ENCODE measurements at places on chromosomes 7 and 10.
A peak's percentile ranks its signal among the peaks of the same experiment; 100 is the strongest.

GRCh38 chr10:122510736-122511135, 49.4 kb downstream of the HTRA1 start:
- DNase-seq, result no peak

GRCh38 chr10:75146780-75147179, 35.3 kb downstream of the SAMD8 start:
- DNase-seq, result no peak

- no peak for DNase-seq
Measured at GRCh38 chr10:125773687-125774543, 1.7 kb downstream of the MMP21 start.

GRCh38 chr10:124130198-124130900, 37.0 kb upstream of the CHST15 start:
- no peak for DNase-seq

DNA sequence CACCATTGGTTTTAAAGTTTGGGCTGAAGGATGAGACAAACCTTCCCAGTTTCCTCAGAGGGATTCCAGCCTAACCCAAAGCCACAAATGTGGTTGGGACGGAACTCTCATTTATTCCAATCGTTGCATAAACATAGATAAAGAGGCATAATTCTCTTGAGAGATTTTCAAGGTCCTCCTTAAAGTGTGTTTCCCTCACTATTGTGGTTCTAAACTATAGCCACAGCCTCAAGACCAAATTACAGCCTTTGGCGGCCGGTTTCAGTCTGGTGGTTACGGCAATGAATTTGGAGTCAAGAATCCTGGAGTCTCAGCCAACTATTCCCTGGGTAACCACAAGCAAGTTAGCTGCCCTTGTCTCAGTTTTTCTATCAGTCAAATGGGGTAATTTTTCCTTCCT, 42.6 kb downstream of the SEM1 start:
- no peak for DNase-seq

GRCh38 chr7:117652943-117653680, 173.3 kb downstream of the CFTR start:
- no peak for DNase-seq

- no peak for DNase-seq
Measured at GRCh38 chr7:45028138-45028919, 28.3 kb downstream of the CCM2 start.

- no peak for DNase-seq
Measured at GRCh38 chr7:120951309-120951699, 727 bp downstream of the ING3 start.

DNA sequence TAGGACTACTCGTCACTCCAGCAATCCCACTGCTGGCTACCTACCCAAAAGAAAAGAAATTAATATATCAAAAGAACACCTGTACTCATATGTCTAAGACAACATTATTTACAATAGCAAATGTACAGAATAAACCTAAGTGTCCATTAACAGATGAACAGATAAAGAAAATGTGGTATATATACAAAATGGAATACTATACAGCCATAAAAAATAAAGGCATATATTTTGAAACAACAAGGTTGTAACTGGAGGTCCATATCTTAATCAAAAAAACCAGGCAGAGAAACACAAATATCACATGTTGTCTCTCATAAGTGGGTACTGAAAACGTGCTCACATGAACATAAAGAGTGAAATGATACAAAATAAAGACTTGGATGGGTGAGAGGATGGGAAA, 1073.3 kb upstream of the PHF14 start:
- no peak for DNase-seq

- no peak for DNase-seq
Measured at GRCh38 chr10:133160826-133161471, 930 bp downstream of the KNDC1 start.

DNA sequence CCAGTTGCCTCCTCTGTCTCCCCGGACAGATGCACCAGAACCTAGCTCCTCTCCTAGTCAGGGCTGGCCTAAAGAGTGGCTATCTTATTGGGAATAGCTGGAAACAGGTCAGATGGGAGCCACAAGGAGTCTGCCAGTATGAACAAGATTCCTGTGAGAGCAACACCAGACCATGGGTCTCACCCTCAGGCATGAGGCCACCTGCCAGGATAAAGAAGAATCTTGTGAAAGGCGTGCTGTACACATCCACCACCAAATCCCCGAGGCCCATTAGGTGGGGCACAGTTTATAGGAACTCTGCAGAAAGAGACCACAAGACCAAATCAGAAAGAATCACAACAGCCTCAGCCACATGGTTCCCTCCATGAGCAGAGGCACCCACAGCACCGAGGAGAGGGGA, 325.9 kb downstream of the TNS3 start:
- DNase-seq, result no peak

GRCh38 chr7:156509216-156509615, 131.4 kb upstream of the RNF32 start:
- no peak for DNase-seq

GRCh38 chr7:5143106-5143505, 46.9 kb upstream of the WIPI2 start:
- peak; percentile 77 for DNase-seq

GRCh38 chr7:27148031-27148755, 619 bp upstream of the HOXA6 start:
- no peak for DNase-seq

- no peak for DNase-seq
Measured at GRCh38 chr7:29281782-29282541, 87.4 kb downstream of the CHN2 start.

GRCh38 chr10:44799966-44800365, 111.2 kb upstream of the TMEM72 start:
- no peak for DNase-seq

DNA sequence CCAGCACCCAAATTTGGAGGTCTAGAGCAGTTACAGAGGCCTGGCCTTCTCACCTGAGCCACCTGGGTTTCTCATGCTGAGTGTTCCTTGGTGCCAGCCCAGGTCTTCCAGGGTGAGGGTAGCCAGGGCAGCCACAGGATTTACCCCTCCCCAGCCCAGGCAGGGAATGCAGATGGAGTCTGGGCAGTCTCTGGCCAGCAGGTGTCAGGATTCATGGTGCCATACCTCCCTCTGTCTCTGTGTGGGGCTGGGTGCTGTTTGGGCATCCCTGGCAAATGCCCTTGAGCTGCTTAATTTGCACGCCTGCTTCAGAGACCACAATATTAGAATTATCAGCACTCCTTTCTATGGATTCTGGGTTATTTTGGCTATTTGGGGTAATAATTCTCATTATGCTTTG, 246.7 kb downstream of the GFRA1 start:
- DNase-seq, result no peak

GRCh38 chr10:121084016-121084674, 233.0 kb downstream of the WDR11 start:
- DNase-seq, result no peak

DNA sequence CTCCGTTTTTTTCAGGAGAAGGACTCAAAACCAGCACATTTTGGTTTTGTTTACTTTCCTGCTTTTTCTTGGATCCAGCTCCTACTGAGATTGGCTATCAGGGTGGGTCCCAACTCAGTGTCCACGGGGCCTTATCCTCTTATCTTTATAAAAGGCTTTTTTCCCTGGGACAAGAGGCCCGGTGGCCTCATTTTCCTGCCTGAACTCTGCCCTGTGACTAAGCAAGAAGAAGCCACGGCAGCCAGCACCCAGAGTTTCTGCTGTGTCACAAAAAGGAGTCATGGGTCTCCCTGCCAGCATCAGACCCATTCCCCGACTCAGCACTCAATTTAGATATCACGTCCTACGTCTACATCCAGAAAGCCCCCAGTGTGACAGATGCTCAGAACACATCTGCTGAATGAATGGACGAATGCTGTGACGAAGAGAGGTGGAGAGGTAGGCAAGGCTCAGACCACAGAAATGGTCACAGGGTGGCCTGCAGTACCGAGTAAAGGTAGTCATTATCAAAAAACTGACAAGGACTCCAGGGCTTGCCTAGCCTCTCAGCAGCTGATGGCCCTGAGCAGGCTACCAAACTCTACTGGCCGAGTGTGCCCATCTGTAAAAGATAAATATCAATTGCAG, 16.7 kb downstream of the DLG5 start:
- no peak for DNase-seq

DNA sequence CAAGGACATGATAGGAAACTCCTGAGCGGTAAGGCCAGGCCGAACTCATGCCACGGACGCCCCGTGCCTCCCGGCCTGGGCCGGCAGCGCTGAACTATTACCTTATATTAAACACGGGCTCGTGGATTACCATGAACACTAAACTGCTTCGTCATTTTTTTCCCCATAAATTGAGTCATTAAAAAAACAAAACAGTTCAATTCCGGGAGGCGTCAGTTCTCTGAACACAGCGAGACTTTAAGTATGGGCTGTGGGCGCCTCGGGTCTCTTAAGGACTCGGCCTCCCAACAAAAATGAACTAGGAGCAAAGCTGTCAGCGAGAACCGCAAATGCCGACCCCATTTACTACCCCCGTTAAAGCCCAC, 519 bp downstream of the PITRM1 start:
- DNase-seq, result peak; percentile 32

DNA sequence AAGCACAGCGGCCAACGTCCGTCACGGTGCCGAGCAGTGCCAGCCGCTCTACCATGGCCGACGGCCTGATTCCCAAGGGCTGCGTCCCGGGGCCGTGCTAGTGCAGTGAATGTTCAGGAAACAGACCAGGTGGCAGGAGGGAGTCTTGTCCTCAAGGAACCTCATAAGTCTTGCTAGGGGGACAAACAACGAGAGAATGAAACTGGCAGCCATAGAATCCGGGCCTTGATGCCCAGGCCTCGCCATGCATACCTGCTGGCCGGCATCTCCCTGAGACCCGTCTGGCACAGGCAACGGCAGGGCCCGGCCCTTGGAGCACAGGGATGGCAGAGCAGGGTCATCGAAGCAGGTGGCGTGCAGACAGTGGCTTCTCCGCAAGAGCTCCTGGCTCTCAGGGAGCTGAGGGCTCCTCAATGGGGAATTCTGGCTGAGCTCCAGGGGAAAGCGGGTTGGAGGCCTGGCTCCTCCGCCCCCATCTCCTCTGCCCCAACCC, 58.8 kb downstream of the DIP2C start:
- DNase-seq, result no peak

DNA sequence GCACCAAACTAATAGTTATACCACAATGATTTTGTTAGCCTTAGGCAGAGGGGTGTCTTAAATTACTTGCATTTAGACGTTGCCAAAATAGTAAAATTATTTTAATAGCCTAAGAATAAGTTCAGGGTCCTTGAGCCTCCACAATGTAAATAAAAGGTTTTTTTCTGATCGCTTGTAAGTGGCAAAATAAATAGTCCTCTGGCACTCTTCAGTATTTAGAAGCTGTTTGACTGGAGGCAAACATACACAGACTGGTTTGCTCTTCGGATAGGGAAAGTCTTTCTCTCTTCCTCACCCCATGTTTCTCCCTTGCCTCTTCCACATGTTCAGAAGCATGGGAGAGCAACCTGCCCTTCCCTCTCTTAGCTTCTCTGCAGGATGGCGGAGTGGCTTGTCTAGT, 49.5 kb upstream of the FAM180A start:
- no peak for DNase-seq

DNA sequence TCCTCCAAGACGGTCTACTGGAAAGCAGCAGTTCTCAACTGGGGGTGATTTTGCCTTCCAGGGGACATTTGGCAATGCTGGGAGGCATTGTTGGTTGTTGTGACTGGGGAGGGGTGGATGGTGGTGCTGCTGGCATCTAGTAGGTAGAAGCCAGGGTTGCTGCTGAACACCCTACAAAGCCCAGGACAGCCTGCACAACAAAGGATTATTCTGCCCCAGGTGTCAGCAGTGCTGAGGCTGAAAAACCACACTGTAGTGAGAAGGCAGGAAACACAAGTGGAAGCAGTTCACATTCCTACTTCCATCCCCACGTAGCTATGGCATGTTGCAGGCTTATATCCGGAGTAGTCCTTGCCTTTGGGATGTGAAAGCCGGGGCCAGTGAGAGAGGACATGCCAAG, 86.9 kb downstream of the AOAH start:
- no peak for DNase-seq

DNA sequence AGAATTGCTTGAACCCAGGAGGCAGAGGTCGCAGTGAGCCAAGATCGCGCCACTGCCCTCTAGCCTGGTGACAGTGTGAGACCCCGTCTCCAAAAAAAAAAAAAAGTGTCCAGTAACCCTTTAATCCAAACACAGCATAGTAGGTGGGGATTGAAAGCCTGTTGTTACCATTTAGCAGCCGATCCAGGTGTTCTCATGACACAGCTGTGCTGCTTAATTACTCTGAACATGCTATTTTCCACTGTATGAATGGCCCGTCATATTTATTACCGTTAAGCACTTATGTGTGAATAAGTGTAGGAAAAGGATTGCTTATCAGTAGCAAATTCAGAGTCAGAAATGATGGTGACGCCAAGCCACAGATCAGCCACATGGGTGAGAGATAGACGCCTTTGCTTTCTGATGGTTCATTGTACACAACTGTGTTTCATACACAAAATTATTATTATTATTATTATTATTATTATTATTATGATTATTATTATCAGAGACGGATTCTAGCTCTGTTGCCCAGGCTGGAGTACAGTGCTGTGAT, 11.6 kb upstream of the ORAI2 start:
- no peak for DNase-seq

DNA sequence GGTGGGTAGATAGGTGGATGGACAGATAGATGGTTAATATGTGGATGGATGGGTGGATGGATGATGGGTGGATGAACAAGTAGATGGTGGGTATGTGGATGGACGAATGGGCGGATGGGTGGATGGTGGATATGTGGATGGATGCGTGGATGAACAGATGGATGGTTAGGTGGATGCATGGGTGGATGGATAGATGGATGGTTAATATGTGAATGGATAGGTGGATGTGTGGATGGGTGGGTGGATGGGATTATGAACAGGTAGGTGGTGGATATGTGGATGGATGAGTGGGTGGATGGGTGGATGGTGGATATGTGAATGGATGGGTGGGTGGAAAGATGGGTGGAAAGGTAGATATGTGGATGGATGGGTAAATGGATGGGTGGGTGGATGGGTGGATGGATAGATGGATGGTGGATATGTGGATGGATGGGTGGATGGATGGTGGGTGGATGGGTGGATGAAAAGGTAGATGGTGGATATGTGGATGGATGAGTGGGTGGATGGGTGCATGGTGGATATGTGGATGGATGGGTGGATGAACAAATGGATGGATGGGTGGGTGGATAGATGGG, 14.8 kb downstream of the KNDC1 start:
- DNase-seq, result no peak
